GM12891 (cell line): ENCODE measurements at places on chromosomes 4 and X.

GRCh38 chrX:154748712-154749339, 2.1 kb downstream of the GAB3 start:
- DNase-seq = no peak

- no peak for DNase-seq
These were observed 10.8 kb downstream of the LRP2BP start for GRCh38 chr4:185384930-185385331.

GRCh38 chr4:181259081-181259709, 984.0 kb upstream of the TENM3 start:
- no peak for DNase-seq

- DNase-seq = no peak
These were observed 65.9 kb downstream of the ANTXR2 start for GRCh38 chr4:80006935-80007744.

GRCh38 chr4:84298023-84298718, 200.9 kb downstream of the NKX6-1 start:
- DNase-seq = no peak

GRCh38 chr4:87559090-87559837, 30.1 kb upstream of the SPARCL1 start:
- no peak for DNase-seq

- DNase-seq = no peak
These were observed 20.9 kb downstream of the HMGB3 start for GRCh38 chrX:151004085-151004484.

DNA sequence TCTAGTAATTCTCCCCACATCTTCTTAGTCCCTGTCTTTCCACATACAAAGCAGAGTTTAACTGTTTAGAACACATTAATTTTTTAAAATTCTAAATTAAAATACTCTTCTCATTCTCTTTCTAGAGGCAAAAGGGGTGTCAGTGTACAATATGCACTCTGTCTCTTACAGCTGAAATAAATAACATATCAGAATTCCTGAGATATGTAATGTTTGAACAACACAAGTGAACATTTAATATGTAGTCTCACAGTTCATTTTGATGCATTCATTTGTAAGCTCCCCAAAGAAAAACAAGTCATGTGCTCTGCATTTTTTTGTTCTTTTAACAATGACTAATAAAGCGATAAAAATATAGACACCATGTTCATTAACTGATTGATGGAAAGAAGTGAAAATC, 19.7 kb upstream of the SULT1B1 start:
- no peak for DNase-seq

DNA sequence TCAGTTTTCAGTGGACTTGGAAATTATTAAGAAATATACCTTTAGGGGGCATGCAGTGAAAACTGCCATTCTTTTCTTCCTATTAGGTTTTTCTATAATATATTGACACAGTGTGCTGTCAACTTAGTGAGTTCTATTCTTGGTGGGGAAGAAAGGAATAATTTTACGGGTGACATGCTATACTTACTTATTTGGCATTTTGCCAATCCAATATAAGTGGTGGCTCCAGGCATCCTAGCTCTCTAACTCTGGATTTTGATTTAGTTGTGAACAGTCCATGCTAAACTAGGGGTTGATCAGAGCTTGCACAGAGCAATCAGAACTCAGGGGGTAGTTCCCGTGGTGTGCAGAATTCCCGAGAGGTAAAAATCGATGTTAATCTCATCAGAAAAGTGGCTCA, 277.7 kb upstream of the FTHL17 start:
- DNase-seq = no peak

- DNase-seq = no peak
These were observed 399.9 kb upstream of the CNKSR2 start for GRCh38 chrX:20974326-20974725.

DNA sequence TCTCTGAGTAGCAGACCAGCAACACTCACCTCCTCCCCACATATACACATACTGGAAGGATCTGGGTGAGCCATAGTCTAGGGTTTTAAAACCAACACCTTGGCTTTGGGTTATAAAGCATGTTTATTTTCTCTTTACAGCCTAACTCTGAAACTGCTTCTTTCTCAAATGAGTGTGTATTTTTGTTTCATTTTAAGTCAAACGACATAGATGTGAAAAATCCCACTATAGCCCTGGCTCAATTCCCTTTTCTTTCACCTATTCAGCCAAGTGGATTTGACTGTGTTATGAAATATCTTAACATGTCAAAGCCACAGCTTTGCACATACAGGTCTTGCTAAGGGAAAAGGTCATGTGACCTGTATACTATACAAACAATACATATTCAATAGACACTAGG, 13.8 kb downstream of the NEXMIF start:
- DNase-seq = no peak
